OCI-LY7 (cell line): ENCODE measurements at places on chromosomes 2 and 18. TPM values are rescaled to one million over a fixed set of nuclear protein-coding genes. Genes with fewer than 3 reads are reported as not detected.
A peak's percentile ranks its signal among the peaks of the same experiment; 100 is the strongest.

DNA sequence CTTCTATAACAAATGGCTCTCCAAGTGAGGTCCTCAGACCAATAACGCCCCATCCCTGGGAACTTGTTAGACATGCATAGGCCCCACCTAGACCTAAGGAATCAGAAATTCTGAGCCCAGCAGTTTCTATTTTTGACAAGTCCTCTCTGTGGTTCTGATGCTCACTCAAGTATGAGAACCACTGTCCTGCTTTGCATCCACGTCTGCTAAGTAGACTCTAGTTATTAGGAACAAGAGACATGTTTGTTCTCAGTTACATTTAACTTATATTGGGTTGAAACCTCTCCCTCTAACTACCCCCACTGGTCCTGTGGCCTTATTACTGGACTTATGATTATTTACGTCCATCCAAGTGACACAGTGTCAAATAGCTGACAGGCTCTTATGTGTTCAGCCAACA is 70.3 kb downstream of the TMEM17 start:
- peak; percentile 17 for DNase-seq

TMEM214 gene
- 78.6 and 79.3 TPM in 2 replicates for total RNA-seq

DNA sequence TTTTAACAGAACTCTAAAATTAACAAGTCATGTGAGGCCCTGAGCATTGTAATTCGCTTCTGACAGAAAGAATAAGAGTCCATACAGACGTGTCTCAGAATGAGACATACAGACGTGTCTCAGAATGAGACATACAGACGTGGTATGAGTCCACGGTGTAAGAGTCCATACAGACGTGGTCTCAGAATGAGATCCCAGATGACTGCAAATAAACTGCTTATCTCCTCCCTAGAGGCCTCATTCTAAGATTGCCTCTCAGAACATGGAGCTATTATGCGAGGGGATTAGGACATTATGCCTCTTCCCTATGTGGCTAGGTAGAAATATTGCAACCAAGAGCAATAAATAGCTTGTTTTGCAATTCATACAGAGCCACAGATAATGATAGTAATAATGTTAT is 63.9 kb downstream of the NEB start:
- DNase-seq, result no peak

DNA sequence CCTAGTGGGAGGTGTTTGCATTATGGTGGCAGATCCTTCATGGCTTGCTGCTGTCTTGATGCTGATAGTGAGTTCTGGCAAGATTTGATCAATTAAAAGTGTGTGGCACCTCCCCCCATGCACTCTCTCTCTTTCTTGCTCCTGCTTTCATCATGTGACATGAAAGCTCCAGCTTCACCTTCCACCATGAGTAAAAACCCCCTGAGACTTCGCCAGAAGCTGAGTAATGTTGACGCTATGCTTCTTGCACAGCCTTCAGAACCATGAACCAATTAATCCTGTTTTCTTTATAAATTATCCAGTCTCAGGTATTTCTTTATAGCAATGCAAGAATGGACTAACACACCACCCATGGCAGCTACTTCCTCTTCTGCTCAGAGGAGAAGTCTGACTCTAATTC is 2181.4 kb upstream of the PIK3C3 start:
- DNase-seq, result no peak

MARCHF4 gene
- not detected in 2 replicates for total RNA-seq

DNA sequence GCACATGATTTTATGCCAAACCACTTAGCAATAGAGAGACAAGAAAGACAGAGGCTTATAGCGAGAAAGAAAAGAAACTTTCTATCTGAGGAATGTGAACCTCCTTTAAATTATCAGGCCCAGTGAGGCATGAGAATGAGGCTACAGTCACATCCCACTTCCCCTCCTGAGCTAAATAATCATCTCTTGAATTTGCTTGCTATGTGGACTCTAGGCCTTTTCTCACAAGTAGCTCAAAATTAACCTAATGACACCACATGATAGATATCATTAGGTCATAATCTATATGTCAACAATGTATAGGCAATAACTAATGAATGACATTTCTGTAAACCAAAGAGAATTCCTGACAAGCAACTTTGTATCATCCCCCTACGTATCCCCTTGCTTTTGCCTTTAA is 301.5 kb upstream of the MGAT5 start:
- no peak for DNase-seq

- DNase-seq, result no peak
These were observed 199.6 kb upstream of the FBXO11 start for GRCh38 chr2:48105848-48106247.
